ENCODE measurements at places on chromosomes 11 and 22.

DNA sequence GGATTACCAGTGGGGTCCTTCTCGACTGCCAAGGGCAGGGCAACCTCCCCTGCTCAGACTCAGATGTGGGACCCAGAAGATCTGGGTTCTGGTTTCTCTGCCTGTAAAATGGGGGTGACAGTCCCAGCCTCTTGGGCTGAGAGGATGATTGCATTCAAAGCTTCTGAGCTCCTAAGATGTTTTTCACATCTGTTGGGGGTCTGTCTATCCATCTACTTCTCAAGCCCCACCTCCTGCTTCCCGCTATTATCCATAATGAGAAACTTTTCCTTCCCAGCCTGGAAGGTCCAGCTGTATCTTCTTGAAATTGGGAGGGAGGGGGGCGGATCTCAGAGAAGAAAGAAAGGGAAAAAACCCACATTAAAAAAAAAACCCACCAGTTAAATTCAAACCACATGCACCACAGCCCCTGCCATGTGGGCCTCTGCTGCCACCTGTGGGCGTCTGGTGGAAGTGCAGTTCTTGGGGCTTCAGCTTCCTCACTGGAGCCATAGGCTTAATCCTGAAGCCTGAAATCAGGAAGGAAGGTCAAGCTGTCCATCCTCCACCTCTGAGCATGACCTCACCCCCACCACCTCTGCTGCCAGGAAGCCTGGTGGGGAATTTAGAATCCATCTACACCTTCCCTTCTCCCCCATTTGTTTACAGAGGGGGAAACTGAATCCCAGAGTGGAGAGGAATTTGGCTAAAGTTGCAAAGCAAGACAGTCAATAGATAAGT, 27.3 kb downstream of the ARHGEF17 start:
- peak; percentile 52 for DNase-seq

- no peak for DNase-seq
Observed at GRCh38 chr11:108970221-108970991, 305.5 kb downstream of the DDX10 start.

GRCh38 chr11:1889941-1890855, 1.5 kb downstream of the PRR33 start:
- DNase-seq: no peak

DNA sequence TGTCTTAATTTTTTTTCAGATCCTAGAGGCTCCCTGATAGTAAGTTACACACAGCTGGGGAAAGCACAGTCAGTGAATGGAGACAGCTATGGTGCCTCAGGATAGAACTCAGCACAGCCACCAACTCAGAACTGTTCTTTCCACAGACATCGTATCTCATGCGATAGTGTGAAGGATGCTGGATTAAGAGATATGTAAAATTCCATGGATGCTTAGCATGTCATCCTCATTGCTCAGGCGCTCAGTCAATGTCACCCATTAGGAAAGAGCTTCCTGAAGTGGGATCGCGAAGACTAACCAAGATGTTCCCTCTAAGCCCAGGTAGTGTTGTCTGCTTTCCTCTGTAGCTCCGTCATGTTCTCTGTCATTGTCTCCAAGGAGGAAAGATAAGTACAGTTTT, 1000.4 kb downstream of the OPCML start:
- DNase-seq: no peak

DNA sequence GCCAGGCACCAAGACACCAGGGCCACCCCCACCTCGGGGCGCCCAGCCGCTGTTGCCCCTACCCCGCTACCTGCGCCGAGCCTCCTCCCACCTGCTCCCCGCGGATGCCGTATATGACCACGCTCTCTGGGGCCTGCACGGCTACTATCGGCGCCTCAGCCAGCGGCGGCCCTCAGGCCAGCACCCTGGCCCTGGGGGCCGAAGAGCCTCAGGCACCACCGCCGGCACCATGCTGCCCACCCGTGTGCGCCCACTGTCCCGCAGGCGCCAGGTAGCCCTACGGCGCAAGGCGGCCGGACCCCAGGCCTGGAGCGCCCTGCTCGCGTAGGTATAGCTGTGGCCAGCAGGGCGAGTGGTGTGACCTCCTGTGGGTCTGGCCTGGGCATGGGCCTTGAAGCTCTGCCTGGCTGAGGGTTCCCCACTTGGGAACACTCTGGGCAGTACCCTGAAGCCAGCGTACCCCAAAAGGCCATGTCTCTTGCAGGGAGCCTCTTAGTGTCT, 14.8 kb upstream of the MDK start:
- DNase-seq: no peak

Measured in effector memory CD4-positive, alpha-beta T cell (primary cell).